ENCODE measurements at places on chromosomes 3 and 15.

- DNase-seq, result no peak
Measured at GRCh38 chr15:75966073-75966472, 46.2 kb downstream of the NRG4 start.

GRCh38 chr3:174125267-174125824 lies 727.8 kb downstream of the NLGN1 start:
- no peak for DNase-seq

DNA sequence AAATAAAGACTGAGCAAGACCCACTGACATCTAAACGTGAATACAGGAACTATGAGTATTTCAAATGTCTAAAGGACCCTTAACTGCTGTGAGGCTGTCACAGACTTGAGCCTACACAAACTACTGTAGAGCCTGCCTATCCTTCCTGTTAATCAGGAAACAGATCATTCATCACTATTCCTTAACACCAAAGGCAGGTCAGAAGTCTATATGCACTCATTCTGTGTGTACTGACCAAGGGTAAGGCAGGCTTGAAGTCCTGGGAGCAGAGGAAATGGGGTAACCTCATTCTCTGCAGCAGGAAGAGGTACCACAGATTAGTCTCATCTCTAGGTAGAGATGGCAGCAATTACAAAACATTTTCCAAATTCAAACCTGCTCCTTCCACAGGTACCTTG lies 30.7 kb downstream of the NPTN start:
- no peak for DNase-seq

GRCh38 chr3:129379582-129380358 lies 48.7 kb downstream of the EFCAB12 start:
- DNase-seq, result no peak

GRCh38 chr3:138809500-138810256 lies 25.1 kb downstream of the PIK3CB start:
- DNase-seq, result no peak

GRCh38 chr3:138165061-138165460 lies 9.7 kb downstream of the DBR1 start:
- no peak for DNase-seq

DNA sequence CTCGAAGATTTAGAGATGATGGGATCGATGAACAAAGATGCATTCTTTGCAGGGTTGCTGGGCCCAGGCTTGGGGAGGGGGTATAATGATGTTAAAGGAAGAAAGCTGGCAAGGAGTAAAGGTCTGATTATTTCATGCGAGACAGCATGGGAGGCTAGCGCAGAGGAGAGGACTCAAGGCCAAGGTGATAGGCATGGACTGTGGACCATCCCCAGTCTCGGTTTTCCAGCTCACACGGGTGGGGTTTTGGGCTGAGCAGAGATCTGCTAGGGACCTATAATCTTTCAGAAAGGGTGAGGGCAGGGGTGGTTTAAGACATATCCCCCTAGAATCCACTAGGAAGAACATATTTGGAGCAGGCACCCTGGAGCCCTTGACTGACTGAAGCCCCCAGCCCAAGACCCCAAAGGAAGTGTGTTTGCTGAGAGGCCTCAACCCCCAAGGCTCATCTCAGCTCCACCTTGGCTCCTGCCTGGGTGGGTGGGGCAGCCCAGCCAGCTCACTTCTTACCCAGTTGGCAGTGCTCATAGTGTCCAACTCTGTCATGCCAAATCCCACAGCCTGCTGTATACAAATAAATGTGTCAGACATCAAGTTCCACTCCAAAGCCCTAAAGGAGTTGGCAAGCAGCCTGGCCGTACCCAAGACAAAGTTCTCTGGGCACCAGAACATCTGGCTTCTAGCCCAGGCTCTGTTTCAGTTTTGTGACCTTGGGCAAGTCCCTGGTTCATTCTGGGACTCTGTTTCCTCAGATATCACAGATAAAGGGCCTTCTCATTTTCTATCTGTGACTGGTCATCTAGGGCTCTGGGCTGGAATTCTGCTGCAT lies 17.9 kb downstream of the ACSBG1 start:
- peak; percentile 81 for DNase-seq
